ENCODE measurements at places on chromosomes 13 and 19. TPM values are rescaled to one million over a fixed set of nuclear protein-coding genes. Genes with fewer than 3 reads are reported as not detected.

Gene ZNF723
- not detected for total RNA-seq

Gene TTC9B
- not detected for total RNA-seq

Gene STXBP2
- 125 TPM for total RNA-seq

Gene PSG11
- not detected for total RNA-seq

Gene MAP2K2
- 163 TPM for total RNA-seq

Gene KLHL1
- total RNA-seq: not detected

DNA sequence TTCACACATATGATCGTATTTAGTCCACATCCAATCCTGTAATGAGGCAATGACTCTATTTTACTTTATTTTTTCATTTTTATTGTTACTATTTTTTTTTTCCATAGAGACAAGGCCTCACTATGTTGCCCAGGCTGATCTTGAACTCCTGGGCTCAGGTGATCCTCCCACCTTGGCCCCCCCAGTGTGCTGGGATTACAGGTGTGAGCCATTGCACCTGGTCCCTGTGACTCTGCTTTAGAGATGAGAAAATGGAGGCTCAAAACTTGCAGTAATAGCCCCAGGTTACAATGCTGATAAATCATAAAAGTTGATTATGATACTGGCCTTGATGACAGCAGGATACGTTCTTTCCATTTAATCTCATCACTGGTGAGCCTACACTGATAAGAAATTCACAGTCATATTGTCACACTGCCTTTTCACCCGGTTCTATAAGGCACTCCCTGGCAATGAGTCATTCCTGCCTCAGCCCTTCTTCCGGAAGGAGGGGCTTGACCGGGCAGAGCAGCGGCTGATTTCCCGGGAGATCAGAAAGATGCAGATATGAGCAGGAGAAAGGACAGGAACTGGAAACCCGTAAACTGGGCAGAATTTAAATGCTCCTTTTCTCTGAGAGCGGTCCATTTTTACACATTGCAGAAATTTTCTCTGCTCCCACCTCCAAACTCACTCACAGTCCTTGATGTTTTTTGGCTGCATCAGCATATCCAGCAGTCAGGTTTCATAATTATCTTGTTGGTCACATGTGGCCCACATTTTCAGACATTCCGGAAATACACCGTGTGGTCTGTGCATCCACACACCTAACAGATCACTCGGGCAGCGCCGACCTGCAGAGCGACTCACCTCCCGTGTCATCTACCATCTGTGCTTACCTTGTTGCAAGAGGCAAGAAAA, 616.4 kb downstream of the EFNB2 start:
- DNase-seq: peak; percentile 80

- no peak for DNase-seq
Observed at GRCh38 chr19:6519289-6519688, 11.5 kb upstream of the TNFSF9 start.

DNA sequence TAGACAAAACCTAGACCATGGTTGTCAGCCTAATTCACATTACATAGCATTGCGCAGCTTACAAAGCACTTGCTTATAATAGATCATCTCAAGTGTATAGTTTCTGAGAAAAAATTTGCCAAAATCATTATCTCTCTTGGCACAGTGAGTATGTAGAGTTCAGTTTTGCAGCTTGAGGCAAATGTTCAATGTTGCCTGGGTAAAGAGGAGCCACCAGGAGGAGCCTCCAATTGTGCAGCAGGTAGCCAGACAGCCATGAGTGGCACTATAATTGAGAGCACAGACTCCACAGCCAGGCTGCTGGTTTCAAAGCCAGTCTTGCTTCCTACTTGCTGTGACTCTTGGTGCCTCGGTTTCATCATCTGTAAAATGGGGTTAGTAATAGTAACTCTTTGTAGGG, 24.0 kb upstream of the OLFM4 start:
- DNase-seq: no peak

DNA sequence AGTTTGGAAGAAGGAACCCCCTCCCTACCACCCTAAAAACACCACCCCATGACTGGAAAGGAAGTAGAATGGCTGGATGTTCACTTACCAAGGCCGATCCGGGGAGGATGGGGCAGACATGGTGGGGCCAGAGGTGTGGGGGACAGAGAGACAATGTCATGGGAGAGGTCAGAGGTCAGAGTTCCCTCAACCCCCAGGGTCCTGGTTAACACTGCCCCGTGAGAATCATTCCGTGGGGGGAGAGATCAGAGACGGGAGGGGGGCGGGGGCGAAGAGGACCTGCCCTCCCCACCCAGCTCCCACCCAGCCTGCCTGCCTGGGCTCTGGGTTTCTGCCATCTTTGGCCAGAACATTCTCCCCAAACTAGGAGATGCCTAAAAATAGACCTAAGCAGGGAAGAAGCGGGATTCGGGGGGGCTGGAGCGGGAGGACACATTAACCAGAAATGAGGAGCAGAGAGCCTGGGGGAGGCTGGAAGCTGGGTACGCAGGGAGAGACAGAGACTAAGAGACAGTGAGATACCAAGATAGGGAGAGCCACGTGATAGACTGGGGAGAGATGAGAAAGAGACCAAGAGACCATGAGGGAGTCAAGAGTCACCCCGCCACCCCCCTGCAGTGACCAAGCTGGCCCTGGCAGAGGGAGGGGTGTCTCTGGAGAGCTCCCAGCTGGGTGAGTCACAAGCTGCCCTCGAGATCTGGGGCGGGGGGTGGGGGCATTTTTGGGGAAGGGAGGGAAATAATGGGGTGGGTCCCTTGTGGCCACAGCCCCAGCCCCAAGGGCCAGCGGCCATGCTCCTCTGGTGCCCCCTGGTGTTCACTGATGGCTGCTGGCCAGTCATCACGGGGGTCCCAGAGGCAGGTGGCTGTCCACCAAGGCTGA, 6.1 kb upstream of the KANK2 start:
- DNase-seq: peak; percentile 73

DNA sequence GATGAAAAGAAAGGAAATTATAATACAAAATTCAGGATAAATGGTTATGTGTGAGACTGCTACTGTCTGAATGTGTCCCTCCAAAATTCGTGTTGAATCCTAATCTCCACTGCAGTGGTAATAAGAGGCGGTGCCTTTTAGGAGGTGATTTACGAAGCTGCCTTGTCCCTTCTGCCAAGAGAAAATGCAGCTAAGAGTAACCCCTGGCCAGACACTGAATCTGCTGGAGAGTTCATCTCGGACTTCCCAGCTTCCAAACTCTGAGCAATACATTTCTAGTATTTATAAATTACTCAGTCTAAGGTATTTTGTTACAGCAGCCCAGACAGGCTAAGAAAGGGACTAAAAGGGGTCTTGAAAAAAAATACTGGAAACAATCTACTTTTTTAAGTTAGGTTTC, 152.6 kb downstream of the KLF12 start:
- no peak for DNase-seq

DNA sequence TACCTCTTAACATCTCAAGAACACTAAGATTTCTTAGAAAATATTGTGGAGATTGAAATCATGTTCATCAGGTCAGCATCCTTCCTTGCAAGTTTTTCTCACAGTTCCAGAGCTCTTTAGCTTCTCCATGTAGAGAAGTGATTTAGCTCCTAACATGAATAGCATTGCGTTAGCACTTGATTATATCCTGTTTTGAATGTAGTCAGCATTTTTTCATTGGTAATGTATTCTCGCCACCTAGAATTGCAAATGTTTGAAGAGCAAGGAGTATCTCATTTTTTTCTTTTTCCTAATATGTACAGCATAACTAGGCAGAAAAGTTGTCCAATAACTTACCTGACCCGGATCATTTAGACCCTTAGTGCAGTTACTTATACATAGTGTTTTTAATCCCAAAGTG, 6.6 kb downstream of the ZNF470 start:
- no peak for DNase-seq

GRCh38 chr19:1309977-1310852, 24.5 kb downstream of the EFNA2 start:
- DNase-seq: no peak

DNA sequence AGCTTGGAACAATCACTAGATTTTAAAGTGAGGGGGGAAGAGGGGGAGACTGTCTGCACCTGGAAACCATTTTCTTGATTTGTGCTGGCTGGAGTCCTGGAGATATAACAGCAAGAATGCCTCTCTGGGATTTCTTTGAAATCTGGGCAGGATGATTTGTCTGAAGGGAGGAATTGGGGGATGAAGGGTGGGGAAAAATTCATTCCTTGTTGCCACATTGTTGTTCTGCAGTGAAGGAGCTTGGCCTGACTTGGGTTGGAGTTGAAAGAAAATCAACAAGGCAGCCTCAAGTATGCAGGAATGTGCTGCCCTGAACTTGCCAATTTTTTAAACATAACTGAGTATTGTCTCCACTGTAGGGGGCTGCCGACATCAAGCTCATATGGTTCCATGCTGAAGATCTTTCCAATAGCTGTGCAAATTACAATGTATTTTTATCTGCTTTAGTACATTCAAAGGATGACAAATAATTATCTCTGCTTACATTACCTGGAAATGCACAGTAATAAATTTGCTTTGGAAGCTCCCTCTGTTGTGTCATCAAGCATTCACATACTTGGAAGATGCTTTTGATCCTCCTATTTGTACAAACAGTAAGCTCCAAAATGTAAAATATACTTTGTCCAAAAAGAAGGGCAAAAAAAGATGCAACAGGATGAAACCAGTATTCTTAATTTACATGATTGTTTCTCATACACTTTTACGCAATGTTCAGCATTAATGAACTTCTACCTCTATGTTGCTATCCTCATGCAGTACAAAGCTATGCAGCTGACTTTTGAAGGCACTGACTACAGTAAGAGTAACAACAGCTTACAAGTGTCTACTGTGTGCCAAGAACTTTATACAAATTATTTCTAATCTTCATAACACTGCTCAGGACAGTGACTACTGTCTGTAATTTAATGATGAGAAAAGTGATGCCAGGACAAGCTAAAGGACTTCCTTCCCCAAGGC, 627.9 kb upstream of the KLF12 start:
- no peak for DNase-seq

DNA sequence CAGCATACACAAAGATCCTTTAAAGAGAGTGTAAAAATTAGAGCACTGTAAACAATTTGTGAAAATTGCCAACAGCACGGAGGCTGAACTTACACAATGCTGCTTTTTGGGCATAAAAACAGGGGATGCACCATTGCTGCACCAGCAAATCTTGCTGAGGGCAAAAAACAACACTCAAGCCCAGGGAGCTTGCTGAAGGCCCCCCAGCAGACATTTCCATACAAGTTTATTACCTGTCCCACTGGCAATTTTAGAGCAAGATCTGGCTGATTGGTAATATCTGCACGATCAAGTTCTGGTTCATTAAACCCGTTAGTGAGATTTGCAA, 34.3 kb downstream of the AMER2 start:
- DNase-seq: no peak

DNA sequence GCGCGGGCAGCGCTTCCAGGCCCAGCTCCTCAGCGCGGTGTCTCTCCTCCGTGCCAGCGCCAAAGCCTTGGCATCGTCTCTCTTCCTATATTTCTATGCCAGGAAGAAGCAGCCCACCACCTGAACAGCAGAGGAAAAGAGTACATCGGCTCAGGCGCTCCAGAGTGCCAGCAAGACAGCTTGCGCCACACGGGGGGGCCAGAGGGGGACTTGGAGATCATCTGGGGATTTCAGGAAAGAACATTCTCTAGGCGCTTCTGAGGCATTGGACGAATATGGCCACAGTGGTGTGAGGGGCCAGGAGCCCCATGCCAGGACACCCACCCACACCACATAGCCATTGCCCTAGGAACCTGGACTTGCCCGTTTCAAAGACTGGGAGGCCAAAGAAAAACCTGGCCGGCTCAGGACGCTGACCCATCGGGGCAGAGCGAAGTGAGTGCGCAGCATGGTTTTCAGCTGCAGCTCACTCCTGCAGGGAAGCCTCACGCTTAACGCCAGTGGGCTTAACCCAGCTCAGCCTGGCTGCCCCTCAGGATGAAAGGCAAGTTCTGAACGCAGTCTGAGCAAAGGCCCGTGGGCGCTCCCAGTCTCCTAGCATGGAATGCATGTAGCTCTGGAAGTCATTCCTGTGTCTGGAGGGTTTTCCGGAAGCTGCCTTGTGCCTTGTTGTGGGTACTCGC, 62.1 kb downstream of the GGACT start:
- no peak for DNase-seq

- DNase-seq: no peak
Observed at GRCh38 chr19:18657590-18658365, 20.9 kb downstream of the KLHL26 start.

DNA sequence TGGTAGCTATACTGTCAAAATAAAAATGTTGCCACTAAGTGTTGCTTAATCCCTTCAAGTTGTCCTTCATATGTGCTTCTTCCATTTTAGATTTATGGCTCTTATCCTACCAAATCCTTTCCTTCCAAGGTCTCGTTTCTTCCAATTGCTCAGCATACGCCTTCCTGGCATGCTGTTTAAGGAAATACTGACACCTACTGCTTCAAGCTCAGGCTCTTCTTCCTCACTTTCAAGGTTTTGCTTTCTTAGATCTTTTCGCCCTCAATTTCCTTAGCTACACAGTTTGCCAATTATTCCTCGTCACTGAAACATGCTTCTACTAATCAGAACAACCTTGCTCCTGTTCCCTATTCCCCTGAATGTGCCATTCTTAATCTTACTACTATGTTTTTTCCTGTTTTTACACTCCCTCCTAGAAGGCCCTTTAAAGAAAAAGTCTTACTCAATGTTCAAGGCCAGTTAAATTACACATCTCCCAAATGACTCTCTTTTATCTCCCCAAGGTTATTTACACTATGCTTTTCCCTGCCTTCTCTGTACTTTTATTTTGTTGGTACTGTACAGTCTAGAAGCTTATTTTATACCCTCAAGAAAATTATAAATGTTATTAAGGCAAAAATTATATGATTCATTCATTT, 343.1 kb downstream of the MZT1 start:
- DNase-seq: no peak

DNA sequence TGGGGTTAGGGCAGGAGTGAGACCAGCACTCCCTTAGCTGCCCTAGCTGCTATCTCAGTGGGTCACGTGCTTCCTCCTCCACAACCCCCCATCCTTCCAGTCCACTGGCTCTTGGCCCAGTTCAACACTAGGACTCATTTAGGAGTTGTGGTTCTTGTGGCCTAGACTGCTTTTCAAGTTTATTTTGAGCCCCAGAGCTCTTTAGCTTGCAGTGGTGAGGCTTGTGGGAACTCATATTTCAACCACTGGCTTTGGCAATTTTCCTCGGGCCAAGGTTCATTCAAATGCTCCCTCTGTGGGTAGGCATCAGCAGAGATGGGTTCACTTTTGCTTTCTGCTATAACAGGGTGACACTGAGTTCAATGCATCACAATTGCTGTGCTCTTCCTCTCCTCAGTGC, 436.2 kb upstream of the SLITRK5 start:
- no peak for DNase-seq

DNA sequence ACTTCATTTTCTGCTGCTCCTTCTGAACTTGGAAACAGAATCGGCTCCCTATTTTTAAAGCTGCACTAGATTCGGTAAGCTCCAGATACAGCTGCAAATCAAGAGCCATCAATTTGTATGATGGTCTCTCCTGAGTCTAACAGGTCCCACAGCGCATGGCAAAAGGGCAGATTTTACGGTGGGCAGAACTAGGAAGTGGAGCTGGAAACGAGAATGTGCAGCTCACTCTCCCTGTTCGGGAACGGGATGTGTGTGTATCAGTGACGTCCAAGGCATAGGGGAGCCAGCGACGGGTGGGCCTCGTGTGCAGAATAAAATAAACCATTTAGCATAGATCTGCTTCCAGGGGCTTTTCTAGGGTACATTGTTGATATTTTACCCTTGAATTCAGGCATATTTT, 74.2 kb downstream of the COL4A1 start:
- no peak for DNase-seq
